Mammary epithelial cell (primary cell): ENCODE measurements at places on chromosomes 16 and 17. TPM values are rescaled to one million over a fixed set of nuclear protein-coding genes. Genes with fewer than 3 reads are reported as not detected.

Gene ST6GALNAC2
- 221 TPM for total RNA-seq

DNA sequence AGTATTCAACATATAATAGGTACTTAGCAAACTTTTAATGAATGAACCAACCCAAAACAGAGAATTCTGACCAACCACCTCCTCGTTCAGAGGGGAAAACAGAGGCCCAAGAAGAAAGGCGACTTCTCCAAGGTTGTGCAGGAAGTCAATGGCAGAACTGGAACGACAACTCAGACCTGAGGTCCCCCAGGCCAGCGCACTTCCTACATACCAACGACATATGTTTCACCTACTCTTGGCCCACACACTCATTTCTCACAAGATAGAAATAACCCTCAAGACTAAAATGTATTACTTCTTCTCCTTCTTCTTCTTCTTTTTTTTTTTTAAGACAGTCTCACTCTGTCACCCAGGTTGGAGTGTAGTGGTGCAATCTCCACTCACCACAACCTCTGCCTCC is 14.4 kb downstream of the CHCT1 start:
- no peak for DNase-seq

DNA sequence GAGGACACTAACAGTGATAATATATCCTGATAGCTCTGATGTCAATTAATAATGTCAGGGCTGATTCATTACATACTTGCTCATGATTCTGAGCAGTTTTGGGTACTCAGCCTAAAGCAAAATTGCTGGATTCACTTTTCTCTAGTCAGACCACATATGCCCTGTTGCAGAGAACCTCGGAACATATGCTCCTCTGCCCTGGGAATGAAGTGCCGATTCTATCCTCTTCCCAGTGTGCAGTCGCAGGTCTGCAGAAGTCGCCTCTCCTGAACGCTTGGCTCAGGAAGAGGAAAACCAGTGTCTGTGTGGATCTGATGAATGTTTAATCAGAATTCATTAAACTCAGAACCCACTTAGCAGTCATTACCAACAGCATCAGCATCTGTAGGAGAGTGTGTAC is 34.5 kb downstream of the ABCC12 start:
- DNase-seq, result no peak

DNA sequence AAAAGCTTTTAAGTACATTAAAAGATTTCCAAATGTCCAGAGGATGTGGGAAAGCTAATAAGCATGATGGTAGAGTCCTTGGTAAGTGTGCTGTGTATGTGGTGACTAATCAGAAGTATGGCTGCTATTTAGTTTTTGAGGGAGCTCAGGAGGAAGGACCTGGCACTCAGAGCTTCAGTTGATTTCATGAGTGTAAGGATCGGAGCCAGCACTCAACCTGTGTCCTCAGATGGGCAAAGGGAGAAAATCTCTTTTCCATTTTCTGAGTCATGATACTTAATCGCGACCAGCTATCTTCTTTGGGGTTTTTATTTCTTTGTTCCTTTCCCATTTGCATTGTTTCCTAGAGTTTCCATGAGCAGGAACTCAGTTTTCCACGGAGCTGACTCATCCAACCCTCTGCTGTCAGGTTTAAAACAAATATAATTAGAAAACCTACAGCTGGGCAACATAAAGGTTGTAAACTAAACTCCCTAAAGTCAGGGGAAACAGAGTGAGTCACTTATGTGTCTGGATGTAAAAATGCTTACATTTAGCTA is 125.4 kb downstream of the MAP2K6 start:
- peak; percentile 68 for DNase-seq

- DNase-seq, result no peak
These were observed 10.4 kb upstream of the ZNF652 start for GRCh38 chr17:49372425-49372824.

GRCh38 chr16:58471209-58471975 is 28.6 kb upstream of the NDRG4 start:
- no peak for DNase-seq

DNA sequence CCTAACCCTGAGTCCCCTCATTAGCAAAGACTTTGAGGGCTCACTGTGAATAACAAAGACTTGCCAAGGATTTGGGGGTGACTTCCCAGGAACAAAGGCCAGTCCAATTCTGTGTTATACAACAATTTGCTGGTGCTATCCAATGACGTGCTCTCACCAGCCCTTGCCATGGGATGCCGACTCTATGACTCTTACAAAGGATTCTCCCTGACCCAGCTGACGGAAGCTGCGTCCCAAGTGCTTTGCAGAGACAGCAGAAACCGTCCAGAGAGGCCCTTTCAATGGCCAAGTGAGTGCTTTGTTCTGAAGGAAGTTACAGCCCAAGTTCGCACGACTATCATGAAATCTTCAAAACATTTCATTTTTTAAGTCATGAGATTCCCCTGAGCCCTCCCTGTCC is 345.3 kb upstream of the TNRC6C start:
- DNase-seq, result no peak

DNA sequence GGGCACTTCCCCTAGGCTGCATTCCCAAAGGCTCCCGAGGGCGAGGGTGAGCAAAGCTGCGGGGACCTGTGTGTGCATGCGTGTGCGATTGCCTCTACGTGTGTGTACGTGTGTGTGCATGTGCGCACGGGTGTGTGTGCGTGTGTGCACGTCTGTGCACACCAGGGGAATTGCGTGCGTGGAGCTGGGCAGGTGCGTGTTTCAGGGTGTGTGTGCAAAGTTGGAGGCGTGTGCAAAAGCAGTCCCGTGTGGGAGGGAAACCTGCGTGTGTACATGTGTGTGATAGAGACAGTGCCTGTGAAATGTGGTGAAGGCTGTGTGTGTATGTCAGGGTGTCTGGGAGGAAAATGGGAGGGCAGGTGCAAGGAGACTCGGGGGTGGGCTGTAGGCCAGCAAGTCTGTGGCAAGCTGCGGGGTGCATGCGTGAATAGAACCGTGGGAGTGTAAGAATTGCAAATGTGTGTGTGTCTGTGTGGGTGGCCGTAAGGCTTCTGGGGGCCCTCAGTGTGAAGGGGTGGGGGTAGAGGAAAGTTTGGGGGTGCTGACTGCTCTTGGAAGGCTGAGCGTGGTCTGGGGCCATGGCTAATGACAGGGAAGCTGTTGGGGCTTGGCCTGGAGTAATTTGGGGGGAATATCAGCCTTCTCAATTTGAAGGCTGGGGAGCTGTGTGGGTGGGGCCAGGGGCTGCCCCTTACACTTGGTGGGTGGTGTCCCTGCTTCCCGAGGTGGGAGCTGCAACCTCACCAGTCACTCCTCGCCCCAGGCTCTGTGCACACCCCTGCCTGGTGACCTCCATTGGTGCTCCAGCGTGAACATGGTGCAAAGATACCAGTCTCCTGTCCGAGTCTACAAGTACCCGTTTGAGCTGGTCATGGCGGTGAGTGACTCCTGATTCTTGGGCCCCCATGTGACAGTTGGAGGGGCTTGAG is 644 bp downstream of the SEC14L5 start:
- no peak for DNase-seq

Gene FA2H
- total RNA-seq, result not detected in 2 replicates

Gene BMERB1
- 15.7 and 18.5 TPM in 2 replicates for total RNA-seq

- DNase-seq, result no peak
These were observed 199.5 kb downstream of the WWOX start for GRCh38 chr16:78298986-78299385.

Gene TEX14
- 0.24 and 0.38 TPM in 2 replicates for total RNA-seq

DNA sequence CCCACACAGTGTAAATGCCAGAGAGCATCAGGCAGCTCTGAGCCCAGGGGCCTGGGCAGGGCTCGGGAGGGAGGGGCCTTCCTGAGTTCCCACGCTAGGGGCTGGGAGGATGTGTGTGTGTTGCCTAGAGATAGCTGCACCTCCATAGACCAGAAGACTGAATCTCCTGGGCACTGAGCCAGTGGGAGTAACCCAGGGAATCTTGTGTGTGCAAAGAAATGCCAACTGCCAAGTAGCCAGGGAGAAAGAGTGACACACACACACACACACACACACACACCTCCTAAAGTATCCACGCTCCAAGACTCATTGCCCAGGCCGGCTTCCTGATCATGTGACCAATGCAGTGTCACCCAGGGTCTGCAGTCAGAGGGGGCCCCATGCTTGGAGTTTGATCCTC is 166.2 kb upstream of the RPL38 start:
- peak; percentile 33 for DNase-seq

Gene CAPNS2
- total RNA-seq, result 3.2 TPM

DNA sequence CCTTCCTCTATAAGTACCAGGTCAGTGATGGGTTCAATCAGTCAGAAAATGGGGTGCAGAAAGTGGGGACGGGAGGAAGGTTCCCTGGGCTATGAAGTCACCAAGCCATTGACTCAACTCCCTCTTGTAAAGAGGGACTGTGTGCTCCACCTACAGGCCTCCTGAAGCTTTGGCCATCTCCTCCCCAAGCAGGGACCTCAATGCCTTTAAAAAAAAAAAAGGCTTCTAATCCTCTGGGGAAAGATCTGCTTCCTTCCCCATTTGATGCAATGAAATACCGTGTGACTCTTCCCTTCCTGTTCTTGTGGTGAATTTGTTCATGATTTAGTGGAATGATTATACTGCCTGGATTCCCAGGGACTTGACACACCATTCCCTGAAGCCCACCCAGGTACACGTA is 30.8 kb downstream of the VWA3A start:
- no peak for DNase-seq

Gene BLTP2
- 113 and 124 TPM in 2 replicates for total RNA-seq

DNA sequence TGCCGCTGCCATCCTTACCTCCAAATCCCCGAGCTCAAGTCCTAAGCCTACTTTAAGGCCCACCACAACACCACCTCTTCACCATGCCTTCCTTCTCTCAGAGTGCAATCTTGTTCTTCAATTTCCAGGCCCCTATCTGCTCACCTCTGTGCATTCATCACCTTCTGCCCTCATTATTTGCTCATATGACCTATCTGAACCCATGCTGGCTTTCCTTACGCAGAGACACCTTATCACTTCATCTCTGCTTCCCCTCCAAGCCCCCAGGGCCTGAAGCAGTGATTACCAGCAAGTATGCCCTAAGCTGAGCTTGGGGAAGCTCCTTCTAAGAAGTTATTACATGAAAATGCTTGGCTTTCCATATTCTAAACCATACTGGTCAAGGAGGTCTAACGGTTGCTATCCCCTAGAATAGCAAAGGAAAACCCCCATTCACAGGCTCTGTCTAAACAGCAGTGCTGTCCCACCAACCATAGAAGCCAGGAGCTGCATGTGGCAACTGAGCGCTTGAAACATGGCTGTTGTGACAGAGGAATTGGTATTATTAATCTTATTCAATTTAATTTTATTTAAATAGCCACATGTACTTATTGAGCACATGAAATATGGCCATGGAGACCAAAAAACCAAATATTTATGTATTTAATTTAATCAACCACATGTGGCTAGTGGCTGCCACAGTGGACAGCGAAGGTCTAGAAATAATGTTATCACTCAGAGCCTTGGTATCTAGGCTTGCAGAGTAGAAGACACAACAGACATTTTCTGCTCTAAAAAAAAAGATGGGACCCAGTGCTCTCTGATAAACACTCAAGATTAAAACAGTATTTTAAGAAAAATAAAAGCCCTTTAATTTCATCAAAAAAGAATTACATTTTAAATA is 13.9 kb downstream of the USP7 start:
- no peak for DNase-seq

Gene HBA1
- total RNA-seq, result not detected

GRCh38 chr16:12775656-12776236 is 27.9 kb downstream of the CPPED1 start:
- no peak for DNase-seq

Gene CCL17
- not detected in 2 replicates for total RNA-seq

Gene FOXF1
- not detected for total RNA-seq

DNA sequence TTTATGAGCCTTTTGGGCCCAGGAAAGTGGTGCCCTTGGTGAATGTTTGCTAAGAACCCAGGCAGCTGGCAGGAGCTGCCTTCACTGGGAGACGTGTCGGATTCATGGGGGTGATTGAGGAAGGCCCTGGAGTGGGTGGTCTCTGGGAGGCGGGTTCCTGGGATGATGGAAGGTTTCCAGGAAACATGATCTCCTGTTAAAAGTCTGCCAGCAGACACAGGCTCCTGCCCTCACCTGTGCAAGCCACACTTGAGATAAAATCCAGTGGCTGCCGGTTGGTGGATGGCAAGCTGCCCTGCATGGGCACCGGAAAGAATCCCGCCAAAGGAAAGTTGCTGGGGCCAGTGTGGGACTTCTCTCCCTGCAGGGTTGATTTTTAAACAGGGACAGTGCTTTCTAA is 189.0 kb upstream of the CIBAR2 start:
- DNase-seq, result no peak

Gene PYDC1
- total RNA-seq, result not detected in 2 replicates

Gene ZNF18
- 6.9 and 7.4 TPM in 2 replicates for total RNA-seq

Gene KRTAP9-7
- not detected for total RNA-seq

- DNase-seq, result no peak
These were observed 6.8 kb downstream of the ERAL1 start for GRCh38 chr17:28861393-28862203.

Gene SDR42E2
- total RNA-seq, result not detected

Gene GUCY2D
- not detected for total RNA-seq

GRCh38 chr16:57757326-57757786 is 21.8 kb downstream of the KATNB1 start:
- DNase-seq, result peak; percentile 62

GRCh38 chr16:4261557-4262172 is 11.2 kb downstream of the TFAP4 start:
- DNase-seq, result no peak

DNA sequence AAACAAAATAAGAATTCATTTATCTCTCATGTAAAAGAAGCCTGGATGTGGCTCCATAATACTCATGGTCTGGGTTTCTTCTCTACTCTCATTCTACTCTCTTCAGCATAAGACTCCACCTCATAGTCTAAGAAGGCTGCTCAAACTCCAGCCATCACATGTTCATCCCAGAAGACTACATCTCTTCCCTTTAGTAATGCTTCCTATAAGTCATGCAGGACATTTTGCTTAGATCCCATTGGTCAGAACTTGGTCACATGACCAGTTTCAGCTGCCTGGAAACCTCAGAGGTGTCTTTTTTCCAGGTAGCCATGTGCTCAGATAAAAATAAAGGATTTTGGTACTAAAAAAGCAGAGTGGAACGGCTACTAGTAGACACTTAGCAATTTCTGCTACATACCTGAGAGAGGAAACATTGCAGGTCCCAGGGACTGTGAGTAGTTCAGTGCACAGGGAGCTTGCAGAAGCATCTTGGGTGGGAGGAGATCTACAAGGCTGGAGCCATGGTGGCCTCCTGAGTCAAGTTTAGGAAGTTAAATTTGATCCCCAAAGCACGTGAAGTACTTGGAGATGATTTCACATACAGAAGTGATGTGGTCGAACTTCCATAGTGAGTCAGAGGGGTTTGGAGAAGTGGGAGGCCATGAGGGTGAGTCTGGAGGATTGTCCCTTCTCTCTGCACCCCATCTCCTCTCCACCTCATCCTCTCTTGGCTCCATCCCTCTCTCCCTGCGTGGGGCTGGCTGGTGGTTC is 110.2 kb downstream of the CCDC182 start:
- no peak for DNase-seq

Gene SLC6A4
- not detected for total RNA-seq

GRCh38 chr17:8289103-8289397 is 580 bp downstream of the RANGRF start:
- no peak for DNase-seq
